Bronchial epithelial cell (primary cell): ENCODE measurements at places on chromosomes 2 and 18. TPM values are rescaled to one million over a fixed set of nuclear protein-coding genes. Genes with fewer than 3 reads are reported as not detected.

Gene POTEE
- total RNA-seq, result not detected in 2 replicates

Gene AUP1
- total RNA-seq, result 176 and 198 TPM in 2 replicates

Gene DSG1
- under 0.01 and 0.64 TPM in 2 replicates for total RNA-seq

GRCh38 chr2:154484338-154485099 lies 214.0 kb upstream of the KCNJ3 start:
- DNase-seq, result peak; percentile 16

GRCh38 chr2:131056204-131056931 lies 36.9 kb downstream of the FAM168B start:
- no peak for DNase-seq
